ENCODE measurements at places on chromosomes 6 and 20.

DNA sequence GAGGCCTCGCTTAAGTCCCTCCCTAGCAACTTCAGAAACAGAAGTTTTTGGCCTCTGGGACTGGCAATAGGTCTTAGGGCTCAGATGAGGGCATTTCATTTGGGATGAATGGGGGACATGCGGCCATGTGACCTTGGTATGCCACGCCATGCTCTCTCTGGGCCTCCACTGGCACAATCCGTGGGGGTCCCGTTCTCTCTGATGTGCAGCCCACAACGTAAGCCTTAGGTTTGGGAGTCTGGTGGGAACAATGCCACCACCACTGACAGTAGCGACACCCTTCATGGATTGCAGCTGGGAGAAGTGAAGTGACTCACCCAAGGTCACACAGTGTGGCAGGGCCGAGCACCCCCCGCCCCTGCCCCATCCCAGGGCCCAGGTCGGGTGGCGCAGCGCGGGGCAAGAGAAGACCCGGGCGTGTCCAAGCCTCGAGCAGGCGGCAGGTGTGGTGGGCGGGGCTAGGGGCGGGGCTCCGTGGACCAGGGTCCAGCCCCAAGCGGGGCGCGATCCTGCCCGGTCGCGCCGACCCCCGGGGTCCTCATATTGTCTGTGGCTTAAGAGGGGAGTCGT lies 864 bp upstream of the CEBPB start:
- DNase-seq, result peak; percentile 40

GRCh38 chr20:59010995-59011873 lies 4.2 kb upstream of the CTSZ start:
- no peak for DNase-seq

GRCh38 chr20:23568320-23568970 lies at the start of gene CST9L:
Gene CST9L, minus strand, starts transcription at chr20:23568484. Its CDS starts 34 bp downstream, at chr20:23568450.
- no peak for DNase-seq

- no peak for DNase-seq
Observed at GRCh38 chr20:4811661-4812181, 90.0 kb downstream of the PRND start.

- peak; percentile 65 for DNase-seq
Observed at GRCh38 chr6:30682143-30683117, 4.0 kb downstream of the PPP1R18 start.

GRCh38 chr20:37407573-37408002 lies 61.6 kb downstream of the SRC start:
- DNase-seq, result no peak

DNA sequence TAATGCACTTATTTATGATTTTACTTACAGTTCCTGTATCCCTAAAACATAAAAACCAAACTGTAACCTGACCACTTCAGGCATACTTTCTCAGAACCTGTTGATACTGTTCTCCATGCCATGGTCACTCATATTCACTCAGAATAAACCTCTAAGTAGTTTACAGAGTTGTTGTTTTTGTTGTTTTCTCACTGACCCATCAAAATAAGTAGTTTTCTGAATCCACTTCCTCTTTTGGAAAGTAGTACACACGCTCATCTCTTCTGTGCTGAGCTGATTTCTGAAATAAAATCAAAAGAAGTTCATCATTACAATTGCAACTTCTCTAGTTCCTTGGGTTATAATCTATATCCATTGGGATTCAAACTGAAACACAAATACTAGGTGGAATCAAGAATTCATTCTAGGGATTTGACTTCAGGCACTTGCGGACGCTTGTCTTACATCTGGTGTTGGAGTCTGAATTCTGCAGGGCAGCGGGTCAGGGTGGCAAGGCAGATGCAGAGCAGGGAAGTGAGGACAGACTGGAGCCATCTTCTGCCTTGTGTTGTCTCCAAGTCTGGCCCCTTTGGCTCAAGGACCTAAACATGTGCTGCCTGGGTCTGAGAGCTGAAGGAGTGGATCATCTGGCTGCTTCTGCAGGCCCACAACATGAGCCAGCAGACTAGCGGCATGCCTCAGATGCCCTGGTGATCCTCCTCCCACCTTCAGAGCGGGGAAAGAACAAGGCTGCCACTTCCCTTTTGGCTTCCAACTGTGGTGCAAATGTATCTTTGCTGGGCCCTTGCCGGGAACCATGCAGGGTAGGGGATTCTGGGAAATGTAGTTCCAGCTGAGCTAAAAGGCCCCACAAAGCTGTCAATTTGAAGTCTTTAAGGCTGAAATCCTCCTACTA lies 167.9 kb upstream of the MYLIP start:
- no peak for DNase-seq

DNA sequence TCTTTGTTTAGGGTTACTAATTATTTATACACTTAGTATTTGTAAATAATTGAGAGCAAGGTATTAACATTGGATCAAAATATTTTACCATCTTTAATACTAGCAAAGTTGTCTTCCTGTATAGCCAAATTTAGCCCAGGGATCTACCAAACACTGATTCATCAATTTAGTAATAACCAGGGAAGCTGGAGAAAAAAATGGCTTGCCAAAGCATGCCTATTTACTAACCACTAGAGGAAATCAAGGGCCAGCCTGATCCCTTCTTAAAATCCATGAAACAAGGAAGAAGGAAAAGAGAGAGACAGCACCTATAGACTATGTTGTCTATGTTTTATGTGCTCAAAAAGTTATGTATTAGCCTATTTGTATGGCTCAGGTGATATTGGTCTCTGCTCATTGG lies 450.3 kb upstream of the GJE1 start:
- DNase-seq, result no peak

- DNase-seq, result no peak
Observed at GRCh38 chr6:133544419-133544818, 303.3 kb downstream of the EYA4 start.

- no peak for DNase-seq
Observed at GRCh38 chr20:63321148-63321831, 28.3 kb downstream of the COL20A1 start.

DNA sequence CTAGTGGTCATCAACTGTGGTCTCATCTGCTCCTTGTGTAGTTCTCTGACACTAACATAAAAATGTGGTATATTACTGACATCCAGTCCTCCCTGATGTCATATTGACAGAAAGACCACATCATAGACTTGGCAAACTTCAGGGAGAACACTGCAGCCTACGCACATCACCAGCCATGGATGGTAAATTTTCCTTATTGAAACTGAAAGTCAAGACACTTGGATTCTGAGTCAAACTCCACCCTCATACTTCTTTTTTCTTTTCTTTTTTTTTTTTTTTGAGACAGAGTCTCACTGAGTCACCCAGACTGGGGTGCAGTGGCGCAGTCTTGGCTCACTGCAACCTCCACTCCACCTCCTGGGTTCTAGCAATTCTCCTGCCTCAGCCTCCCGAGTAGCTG lies 25.4 kb downstream of the NDRG3 start:
- peak; percentile 2 for DNase-seq

DNA sequence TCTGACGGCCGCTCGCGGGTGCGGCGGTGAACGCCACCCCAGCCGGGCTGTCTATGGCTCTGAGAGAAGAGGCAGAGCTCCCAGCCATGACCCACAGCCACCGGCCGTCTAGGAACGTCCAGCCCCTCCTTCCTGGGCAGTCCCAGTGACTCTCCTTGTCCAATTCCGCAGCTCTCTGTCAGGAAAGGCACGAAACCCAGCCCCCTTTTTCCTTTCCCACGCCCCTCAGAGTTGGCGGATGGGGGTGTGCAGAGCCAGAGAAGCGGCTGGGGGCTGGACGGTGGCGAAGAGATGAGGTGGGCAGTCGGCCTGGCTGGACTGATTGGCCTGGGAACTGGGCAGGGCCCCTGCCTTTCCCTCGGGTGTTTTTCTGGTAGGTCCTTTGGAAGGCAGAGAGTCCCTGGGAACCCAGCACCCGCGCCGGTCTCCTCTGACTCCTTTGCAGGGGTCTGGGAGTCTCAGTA lies 1.5 kb downstream of the EBF4 start:
- DNase-seq, result no peak

DNA sequence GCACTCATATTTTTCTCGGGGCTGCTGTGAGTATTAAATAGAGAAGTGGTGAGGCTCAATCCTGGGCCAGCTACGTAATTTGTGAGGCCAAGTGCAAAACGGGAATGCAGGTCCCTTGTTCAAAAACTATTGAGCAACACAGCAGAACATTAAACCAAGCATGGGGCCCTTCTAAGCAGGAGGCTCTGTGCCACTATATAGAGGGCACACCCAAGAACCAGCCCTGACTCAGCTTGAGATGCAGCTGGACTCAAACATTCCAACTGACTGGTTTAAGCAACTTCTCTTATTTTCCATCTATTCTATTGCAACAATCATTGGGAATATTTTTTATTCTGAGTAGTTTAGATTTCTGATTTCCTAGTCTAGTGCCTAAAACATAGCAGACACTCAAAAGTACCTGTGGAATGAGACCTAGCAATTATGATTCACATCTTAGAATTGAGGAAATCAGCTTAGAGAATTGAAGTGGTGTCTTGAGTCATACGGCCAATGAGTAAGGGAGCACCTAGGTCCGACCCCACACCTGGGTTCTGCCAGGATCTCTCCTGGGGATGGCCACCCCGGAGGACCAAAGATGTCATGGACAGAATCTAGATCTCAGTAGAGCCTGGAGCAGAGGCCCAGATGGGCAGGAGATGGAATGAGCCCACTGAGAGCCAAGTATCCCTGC lies 1.3 kb downstream of the SIRPB2 start:
- no peak for DNase-seq

- DNase-seq, result no peak
Observed at GRCh38 chr6:152916035-152916434, 66.8 kb downstream of the FBXO5 start.

DNA sequence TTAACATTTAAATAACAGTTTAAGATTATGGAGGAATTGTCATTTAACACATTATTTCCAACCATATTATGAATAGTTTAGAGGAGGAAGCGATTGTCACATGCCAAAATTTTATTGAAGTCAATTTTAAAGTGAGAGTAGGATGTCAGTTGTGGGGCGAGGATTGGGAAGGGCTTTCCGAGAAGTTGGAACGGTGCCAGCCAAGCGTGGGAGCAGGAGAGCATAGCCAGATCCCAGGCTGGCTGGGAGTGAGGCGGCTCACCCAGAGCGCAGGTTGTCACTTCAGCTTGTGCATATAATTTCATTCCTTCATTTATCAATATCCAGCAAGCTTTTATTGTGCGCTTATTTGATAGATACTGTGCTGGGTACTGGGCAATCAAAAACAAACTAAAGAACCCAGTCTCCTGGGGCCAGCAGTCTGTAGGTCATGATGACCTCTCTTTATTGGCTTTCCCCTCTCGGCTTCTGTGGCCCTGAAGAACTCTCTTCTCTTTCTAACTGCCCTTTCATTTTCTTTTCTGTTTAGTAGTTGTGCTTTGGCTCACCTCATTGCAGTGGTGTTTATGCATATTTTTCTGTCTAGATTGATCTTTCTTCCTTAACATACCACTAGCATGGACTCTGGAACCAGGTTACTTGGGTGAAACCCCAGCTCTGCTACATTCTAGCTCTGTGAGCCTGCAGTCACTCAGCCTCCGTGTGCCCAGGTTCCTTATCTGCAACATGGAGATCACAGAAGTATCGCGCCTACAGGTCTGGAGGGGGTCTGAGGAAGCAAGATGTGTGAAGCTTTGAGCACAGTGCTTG lies 6.4 kb downstream of the CEP43 start:
- no peak for DNase-seq

- no peak for DNase-seq
Observed at GRCh38 chr6:52303178-52303577, 18.6 kb upstream of the MCM3 start.

DNA sequence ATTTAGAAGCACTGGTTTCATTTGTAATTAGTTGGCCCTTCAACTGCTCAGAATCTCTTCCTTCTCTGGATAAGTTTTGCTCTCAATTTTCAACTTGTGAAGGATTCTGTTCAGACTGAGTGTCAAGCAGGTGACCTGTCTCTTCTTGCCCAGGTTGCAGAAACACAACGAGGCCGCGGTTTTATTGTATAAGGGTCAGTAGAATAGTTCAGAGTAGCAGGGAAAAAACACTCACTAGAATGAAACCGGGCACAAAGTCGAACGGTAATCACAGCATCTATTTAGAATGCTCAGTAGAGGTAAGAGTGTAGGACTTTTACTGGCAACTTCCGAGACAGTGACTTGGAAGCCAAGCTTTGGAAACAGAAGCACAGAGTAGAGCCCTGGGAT lies 17.9 kb upstream of the GFOD1 start:
- DNase-seq, result no peak

DNA sequence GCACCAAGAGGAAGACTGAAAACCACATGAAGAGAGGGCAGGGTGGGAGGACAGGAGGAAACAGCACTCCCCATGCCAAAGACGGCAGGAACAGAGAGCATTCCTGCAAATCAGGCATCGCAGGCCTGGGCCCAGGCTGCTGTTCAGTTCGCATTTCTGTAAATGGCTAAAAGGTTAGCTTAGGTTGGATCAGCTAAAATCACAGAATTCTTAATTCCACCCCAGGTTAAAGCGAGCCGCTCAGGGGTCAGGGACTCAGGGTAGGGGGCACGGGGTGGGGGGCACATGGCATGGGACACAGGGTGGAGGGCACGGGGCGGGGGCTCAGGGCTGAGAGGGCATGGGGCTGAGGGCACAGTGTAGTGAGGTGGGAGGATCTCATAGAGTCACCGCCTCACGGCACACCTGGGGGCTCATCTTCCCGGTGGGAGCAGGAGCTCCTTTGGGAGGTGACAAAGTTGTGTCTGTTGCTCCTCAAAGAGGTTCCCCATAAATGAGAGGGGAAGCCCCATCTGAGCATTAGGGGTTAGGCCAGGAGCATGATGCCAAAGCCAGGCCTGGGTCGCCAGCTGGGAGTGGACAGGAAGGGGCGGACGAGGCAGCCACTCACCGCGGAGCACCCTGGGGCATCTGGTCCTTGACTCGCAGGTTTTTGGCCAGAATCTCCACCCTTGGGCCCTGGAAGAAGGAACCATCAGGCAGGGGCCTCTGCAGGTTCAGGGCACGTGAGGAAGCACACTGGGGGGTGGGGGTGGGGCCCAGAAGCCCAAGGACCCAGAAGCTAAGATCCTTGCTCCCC lies 200.7 kb downstream of the PREX1 start:
- no peak for DNase-seq

DNA sequence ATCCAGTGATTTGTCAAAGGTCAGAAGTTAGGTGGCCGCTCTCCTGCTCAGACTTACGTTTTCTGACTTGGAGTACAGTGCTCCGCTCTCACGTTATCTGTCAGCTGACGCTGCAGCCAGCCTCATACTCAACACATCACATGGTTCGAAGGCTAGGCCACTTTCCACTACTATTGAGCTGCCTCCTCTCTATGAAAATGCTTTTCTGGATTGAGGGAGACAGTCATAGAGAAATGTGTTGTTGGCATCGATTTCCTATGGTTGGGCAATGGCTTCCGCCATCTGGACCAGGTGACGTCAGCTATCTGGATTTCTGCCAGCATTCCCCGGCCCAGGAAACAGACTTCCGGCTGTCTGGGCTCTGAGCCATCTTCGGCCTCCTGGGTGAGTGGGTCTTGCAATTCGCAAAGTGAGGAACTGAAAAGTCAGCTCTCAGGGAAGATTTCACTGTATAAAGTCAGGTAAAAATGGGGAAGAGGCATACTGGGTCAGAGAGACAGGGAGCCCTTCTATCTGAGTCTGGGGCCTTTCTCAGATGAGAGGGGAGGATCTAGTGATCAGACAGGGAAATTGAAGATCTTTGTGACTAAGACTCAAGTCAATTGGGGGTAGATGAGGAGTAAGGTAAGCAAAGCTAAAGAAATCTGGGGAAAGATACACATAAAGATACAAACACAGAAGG lies 37.5 kb upstream of the IER3 start:
- no peak for DNase-seq

GRCh38 chr6:6635869-6636268 lies 47.3 kb downstream of the LY86 start:
- DNase-seq, result no peak

Data from stimulated activated CD4-positive, alpha-beta T cell treated with anti-CD3 and anti-CD28 coated beads, Interleukin-1b, Interleukin-23, amount 100 ng/mL, for 4 hours (primary cell).